ENCODE measurements at places on chromosomes 3 and 15. TPM values are rescaled to one million over a fixed set of nuclear protein-coding genes. Genes with fewer than 3 reads are reported as not detected.

Gene CYP1A2
- not detected for total RNA-seq

Gene TNNC1
- total RNA-seq: 4.8 TPM

Gene SLC51A
- total RNA-seq: not detected

Gene ACKR2
- 1.4 TPM for total RNA-seq

Gene CACNA2D3
- not detected for total RNA-seq

Gene MYRIP
- not detected for total RNA-seq

Gene C3orf49
- not detected for total RNA-seq

Gene JAGN1
- 29.7 TPM for total RNA-seq

Gene CLSTN2
- total RNA-seq: not detected

Gene CRABP1
- 0.36 TPM for total RNA-seq

Gene POTEB2
- total RNA-seq: not detected

Gene CFAP92
- 0.83 TPM for total RNA-seq

Gene MEX3B
- 0.69 TPM for total RNA-seq

Gene TRIM59
- total RNA-seq: 27.0 TPM

Gene PAQR5
- total RNA-seq: not detected

Gene INKA1
- 2.8 TPM for total RNA-seq

Gene SCN11A
- not detected for total RNA-seq

Gene GBE1
- total RNA-seq: 114 TPM

Gene CSTA
- not detected for total RNA-seq

Gene PLD1
- total RNA-seq: 0.86 TPM

Gene SLC12A8
- total RNA-seq: 1.6 TPM

Gene GATM
- 6.5 TPM for total RNA-seq

Gene RPN1
- 133 TPM for total RNA-seq

Gene TIMP4
- not detected for total RNA-seq
